Activated T-cell treated with anti-CD3 and anti-CD28 coated beads for 48 hours (primary cell): ENCODE measurements at places on chromosomes 7 and 10.
A peak's percentile ranks its signal among the peaks of the same experiment; 100 is the strongest.

- DNase-seq = no peak
These were observed 36.3 kb upstream of the TOMM7 start for GRCh38 chr7:22858640-22859561.

- no peak for DNase-seq
These were observed 1.7 kb downstream of the MYL7 start for GRCh38 chr7:44139311-44140010.

- DNase-seq = no peak
These were observed 11.8 kb upstream of the DDIT4 start for GRCh38 chr10:72261784-72262404.

- no peak for DNase-seq
These were observed 236.6 kb upstream of the ZNF32 start for GRCh38 chr10:43885252-43885651.

DNA sequence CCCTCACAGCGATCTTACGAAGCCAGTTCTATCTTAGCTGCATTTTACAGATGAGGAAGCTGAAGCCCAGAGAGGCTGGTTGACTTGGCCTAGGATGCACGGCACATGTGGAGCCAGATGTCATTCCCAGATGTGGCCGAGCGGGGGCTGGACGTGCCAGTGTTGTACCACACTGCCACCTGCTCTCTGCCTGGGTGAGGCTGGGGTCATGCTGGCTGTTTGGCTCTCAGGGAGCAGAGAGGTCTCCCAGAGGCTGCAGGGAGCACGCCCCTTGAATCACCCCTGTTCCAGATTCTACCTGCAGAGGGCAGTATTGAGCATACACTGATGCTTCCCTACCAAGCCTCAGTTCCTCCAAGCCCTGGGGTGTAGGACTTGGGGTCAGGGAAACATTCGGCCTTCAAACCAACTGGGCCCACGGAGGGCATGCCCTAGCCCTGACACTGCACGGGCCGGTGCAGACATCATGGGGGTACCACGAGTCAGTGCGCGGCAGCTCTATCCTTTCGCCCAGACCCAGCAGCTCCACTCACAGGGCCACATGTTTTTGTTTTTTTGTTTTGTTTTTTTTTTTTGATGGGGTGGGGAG is 3.8 kb upstream of the GTF2IRD1 start:
- DNase-seq = peak; percentile 61

- DNase-seq = no peak
These were observed 63.3 kb upstream of the GHITM start for GRCh38 chr10:84076047-84076388.

DNA sequence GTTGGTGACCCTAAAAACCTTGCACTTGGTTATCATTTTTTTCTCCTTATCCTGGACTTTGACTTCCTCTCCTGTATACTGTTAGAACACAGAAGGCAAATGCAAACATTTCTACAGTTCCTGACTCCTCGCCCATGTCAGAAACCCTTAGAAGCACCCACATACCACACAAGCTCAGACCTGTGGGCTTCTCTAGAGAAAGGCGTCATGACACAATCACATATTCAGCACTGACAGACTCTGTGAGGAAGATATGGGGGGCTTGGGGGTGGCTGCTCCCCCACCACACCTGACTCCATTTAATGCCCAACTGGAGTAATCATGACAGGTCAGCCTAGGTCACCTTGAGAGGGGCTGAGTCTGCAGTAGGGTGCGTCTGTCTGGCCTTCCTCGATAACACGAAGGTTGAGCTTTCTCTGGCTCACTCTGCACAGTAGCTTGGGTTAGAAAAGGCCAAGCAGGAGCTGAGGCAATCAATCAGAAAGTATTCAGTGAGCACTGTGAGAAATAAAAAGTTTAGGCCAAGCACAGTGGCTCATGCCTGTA is 50.9 kb downstream of the CCDC3 start:
- DNase-seq = no peak
